ENCODE measurements at places on chromosomes 11 and 22.

GRCh38 chr11:61715867-61716266 lies 35.7 kb downstream of the DAGLA start:
- no peak for DNase-seq

GRCh38 chr22:44595841-44596341 lies 97.9 kb upstream of the RTL6 start:
- peak; percentile 83 for DNase-seq

- DNase-seq, result no peak
These were observed 1046.1 kb downstream of the DLG2 start for GRCh38 chr11:84581083-84581482.

GRCh38 chr11:103871923-103872551 lies 164.4 kb upstream of the DDI1 start:
- DNase-seq, result no peak

DNA sequence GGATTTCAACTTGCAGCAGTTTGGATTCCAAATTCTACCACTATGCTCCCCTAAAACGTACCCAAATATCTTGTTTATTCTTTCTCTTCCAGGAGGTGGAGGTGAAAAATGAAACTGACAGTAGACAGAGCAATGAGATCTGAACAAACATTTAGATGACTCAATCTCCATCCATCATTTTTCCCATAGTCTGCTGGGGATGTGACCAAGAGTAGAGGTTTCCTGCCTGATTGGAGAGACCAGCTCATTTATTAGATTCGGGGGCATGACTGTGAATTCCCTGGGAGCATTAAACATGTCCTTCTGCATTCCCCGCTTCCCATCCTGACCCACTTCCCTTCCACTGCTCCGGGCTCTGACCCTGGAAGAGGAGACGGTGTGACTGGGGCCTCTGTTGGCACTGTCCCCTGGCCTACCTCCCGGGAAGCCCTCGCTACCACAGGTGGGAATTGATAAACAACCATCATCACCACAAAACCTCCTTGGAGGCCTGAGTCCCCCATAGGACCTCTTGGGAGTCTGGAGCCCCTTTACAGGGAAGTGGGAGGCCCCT lies 20.3 kb downstream of the DKK3 start:
- DNase-seq, result no peak

DNA sequence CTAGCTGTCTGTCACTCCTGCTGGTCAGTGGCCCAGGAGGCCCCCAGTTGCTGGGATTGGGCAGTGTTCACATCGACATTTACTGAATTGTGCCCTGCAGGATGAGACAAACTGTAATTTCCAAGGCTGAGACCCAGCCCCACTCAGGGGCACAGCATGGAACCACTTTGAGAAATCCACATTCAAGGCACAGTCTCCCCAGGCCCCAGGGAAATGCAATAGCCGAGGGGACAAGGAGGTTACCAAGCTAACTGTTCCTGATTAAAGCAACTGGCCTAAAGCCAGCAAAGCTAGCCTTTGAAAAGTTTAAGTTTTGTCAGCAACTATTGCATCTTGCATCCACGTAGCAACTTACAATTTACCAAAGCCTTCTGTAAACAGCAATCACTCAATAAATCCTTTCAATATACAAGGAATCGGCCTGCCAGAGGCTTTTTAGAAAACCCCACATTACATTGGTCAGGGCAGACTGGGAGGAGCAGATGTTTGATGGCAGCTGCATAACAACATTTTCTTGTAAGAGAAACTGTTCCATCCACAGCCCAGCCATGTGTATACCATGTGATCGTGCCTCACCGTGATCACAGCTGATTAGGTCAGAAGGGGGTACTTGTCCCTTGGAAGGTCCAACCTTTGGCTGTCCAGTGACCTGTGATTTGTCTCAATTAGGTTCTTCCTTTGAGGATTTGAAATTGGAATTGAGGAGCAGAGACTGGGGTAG lies 103.9 kb downstream of the TENM4 start:
- DNase-seq, result no peak

GRCh38 chr11:77842441-77843121 lies 21.6 kb downstream of the AAMDC start:
- no peak for DNase-seq

- DNase-seq, result no peak
These were observed 94.1 kb downstream of the MTMR3 start for GRCh38 chr22:29977107-29977506.

- peak; percentile 23 for DNase-seq
These were observed 404.5 kb downstream of the LARGE1 start for GRCh38 chr22:33515795-33516194.

DNA sequence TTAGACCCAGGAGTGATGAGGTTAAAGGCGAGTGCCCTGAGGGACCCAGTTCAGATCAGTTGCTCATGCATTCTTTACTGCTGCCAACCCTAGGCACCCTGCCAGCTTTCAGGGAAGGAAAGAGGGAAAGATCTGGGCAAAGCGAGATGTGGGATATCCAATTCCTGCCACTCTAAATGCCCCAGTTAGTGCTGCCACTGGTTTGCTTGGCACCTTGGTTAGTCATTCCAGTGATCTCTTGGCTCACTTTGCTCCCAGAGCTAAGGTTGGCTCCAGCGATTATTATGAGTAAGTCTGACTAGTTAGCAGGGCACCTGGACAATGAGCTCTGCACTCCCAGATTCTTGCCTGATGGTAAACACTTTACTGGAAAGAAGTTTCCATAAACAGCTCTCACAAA lies 85.0 kb downstream of the INSC start:
- no peak for DNase-seq

- DNase-seq, result no peak
These were observed 240.2 kb downstream of the CADM1 start for GRCh38 chr11:115263799-115264656.

GRCh38 chr11:4514196-4514595 lies 30.8 kb upstream of the OR52M1 start:
- no peak for DNase-seq

DNA sequence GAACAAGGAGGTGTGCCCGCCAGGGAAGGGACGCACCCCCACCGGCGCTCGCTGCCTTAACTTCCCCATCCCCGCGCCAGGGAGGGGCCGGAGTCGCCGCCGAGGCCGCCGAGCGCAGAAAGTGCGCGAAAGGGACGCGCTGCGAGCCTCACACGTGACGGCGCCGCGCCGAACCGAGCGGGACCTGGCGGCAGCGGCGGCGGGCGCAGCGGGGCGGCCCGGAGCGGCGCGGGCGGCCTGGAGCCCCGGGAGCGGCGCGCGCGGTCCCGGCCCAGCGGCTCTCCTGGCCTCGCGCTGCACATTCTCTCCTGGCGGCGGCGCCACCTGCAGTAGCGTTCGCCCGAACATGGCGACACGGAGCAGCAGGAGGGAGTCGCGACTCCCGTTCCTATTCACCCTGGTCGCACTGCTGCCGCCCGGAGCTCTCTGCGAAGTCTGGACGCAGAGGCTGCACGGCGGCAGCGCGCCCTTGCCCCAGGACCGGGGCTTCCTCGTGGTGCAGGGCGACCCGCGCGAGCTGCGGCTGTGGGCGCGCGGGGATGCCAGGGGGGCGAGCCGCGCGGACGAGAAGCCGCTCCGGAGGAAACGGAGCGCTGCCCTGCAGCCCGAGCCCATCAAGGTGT lies at the start of gene SORL1:
Gene SORL1 (plus strand): TSS at position 329 of the 623 bp plus-strand sequence. CDS start 18 bp downstream, at position 347.
- DNase-seq, result peak; percentile 88

DNA sequence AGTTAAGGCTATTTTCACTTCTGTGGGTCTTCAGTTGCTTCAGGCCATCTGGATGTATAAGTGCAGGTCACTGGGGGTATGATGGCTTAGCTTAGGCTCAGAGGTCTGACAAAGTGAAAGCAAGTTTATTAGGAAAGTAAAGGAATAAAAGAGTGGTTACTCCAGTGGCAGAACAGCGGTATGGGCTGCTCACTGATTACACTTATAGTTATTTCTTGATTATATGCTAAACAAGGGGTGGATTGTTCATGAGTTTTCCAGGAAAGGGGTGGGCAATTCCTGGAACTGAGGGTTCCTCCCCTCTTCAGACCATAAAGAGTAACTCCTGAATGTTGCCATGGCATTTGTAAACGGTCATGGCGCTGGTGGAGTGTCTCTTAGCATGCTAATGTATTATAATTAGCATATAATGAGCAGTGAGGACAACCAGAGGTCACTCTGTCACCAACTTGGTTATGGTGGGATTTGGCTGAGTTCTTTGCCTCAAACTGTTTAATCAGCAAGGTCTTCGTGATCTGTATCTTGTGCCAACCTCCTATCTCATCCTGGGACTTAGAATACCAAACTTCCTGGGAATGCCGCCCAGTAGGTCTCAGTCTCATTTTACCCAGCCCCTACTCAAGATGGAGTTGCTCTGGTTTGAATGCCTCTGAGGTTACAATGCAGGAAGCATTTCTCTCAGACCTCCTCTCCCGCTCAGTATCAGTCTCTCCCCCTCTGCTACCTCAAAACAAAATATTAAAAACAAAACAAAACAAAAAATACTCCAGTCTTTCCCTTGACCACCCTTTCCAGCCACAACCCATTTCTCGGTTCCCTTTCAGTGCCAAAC lies 106.6 kb upstream of the SLC22A12 start:
- no peak for DNase-seq

DNA sequence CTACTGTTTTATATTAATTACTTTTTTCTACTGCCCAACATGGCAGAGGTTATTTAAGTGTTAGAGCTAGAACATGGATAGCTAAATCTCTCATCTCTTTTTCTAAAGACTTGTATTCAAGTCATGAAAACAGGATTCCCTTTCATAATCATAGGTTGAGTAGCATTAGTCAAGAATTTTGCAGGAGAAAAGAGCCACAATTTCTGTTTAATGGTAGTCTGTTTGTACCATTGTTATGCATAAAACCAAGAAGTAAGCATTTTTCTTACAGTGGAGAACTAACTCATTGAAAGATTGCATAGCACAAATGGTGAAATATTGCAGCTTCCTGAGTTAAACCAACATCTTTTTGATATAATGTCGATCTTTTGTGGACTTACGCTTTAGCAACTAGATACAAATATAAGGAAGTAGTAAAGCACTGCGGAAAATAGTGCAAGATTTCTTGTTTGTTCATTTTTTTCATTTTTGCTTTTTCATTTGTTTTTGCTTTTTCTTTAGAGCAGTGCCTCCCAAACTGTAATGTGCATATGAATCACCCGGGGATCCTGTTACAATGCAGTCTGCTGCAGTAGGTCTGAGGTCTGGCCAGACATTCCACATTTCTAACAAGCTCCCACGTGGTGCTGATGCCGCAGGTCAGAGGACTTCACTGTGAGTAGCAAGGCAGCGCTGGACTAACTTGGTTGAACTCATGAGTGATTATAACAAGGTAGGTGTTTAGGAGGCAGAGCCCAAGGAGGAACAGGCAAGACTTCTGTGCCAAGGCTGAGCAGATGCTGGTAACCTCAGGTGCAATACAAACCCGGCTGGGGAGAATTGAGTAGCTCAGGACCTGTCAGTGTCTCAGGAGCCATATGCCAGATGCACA lies 4.6 kb downstream of the ETS1 start:
- peak; percentile 13 for DNase-seq

- no peak for DNase-seq
These were observed 12.5 kb upstream of the MB start for GRCh38 chr22:35629406-35630216.

DNA sequence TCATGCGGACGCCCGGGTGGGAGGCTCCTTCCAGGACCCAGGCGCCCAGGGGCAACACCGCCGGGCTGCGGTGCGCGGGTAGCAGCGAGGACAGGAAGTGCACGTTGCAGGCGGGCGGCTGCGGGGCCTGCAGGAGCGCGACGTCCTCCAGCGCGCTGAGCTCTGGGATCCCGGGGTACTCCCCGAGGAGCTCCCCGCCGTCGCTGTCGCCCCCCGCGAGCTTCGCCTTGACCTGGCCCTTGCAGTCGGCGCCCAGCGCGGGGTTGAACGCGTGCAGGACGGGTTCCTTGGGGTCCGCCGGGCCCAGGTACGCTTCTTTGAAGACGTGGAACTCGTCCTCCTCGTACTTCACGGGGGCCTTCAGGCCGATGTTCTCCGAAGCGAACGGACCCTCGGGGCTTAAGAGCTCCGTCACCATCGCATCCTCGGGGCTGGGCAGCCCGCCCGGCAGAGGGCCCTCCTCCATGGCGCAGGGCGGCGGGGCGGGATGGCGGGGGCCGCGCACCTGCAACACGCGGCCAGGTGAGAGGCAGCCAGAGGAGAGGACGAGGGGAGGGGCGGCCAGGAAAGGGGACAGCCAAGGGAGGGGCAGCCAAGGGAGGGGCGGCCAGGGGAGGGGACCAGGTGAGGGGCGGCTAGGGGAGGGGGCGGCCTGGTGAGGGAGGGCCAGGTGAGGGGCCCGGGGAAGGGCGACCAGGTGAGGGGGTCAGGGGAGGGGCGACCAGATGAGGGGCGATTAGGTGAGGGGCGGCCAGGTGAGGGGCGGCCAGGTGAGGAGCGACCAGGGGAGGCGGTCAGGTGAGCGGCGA lies 921 bp downstream of the TESMIN start:
- DNase-seq, result peak; percentile 79

DNA sequence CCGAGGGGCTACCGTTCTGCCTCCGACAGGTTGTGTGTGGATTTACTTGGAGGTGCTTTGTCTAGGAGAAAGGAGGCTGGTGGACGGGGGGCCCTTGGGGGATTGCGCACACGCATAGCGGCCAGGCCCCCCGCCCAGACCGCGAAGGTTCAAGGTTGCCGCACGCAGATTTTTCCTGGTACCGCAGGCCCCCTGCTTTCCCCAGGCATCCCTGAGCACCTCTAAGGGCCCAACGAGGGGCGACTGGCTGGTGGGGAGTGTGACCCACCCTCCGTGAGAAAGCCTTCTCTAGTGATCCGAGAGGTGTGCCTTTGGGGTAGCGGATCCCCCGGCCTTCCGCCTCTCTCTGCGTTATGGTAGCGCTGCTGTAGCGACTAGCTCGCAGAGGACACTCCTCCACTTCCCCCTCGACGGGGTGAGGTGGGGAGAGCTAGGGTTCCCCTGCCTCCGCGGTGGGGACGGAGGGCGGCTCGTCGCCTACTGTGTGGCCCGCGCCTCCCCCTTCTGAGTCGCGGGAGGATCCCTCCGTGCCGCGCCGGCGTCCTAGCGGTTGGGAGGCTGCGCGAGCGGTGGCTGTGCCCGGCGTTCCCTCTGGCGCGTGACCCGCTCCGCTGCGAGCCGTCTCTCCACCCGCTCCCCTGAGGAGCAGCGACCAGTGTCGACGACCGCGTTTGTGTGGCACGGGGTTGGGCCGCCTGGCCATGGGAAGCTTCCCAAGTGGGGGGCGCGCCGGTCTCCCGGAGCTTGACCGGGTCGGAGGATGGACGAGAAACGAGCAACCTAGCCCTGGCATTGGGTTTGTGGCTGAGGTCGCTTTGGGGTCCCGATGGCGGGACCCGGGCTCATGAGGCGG lies 3900.0 kb upstream of the OR11H1 start:
- no peak for DNase-seq

DNA sequence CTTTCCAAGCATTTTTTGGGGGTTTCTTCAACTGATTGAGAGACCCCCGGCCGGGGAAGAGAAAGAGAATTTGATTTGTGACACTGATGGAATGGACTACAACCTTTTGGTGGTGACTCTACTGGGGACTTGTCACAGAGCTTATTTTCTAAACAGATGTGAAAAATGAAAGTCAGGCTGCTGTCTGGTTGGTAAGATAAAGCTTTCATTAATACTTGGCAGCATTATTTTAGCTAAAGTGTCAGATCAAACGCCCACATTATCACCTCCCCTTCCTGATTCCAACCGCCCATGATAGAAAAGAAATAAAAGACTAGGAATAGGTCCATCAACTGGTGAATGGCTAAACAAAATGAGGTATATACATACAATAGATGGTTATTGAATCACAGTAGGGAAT lies 45.6 kb upstream of the EHF start:
- DNase-seq, result no peak
